K562 (cell line): ENCODE measurements at places on chromosomes 6 and 20. TPM values are rescaled to one million over a fixed set of nuclear protein-coding genes. Genes with fewer than 3 reads are reported as not detected.

The CD93 gene
- polyA plus RNA-seq = 0.03 and 0.08 TPM in 2 replicates

GRCh38 chr6:169978615-169979161 is 227.3 kb downstream of the ERMARD start:
- no peaks in the 10 kb centered on the region for H3K36me3 ChIP-seq
- no peak for DNase-seq
- no peak overlapping the region for H3K27ac ChIP-seq

DNA sequence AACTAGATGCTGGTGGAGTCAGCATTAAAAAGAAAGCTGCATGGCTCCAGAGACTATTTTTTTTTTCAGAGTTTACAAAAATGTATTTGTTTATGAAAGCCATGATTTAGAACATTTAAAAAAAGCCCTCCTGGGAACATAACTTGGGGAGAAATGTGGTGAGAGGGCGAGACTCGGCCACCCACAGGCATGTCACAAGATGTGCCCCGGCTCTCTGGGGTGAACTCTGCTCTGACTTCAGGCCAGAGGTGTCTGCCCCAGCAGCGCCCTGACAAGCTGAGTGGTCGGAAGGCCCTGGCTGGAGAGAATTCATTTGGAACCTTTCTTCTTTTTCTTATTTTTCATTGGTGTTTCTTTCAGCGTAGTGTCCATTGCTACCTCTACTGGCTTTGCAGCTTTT is 21.7 kb upstream of the RFPL4B start:
- DNase-seq = no peak
- H3K4me1 ChIP-seq = no peaks in the 10 kb centered on the region
- H3K36me3 ChIP-seq = no peaks in the 10 kb centered on the region
- H3K27ac ChIP-seq = no peak overlapping the region
- no peak overlapping the region for H3K4me3 ChIP-seq

The KIFC1 gene
- 84.1 and 88.6 TPM in 2 replicates for polyA plus RNA-seq

- no peak overlapping the region for H3K4me3 ChIP-seq
- no peaks in the 10 kb centered on the region for H3K4me1 ChIP-seq
- DNase-seq = no peak
- no peak overlapping the region for H3K27ac ChIP-seq
- H3K27me3 ChIP-seq = peaks cover 32% of the 10 kb centered on the region
Observed at GRCh38 chr6:21383450-21384085, 210.0 kb upstream of the SOX4 start.

The SLC22A7 gene
- not detected in 2 replicates for polyA plus RNA-seq

DNA sequence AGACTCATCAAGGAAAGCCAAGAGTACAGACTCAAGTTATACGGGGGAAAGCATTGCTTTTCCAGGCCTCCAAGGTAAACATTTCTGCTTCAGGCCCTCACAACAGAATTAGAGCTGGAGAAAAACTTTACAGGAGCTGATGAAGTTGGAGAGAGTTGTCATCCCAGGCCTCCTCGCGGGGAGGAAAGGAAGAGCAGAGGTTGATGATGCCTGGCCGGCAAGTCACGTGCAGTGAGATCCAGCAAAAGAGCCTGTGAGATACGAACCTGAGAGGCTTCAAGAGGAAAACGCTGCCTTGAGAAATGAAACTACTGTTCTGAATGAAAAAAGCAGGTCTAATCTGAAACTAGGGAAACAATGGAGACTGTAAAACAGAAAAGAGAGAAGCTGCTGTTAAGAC is 122.9 kb downstream of the FAM120B start:
- H3K36me3 ChIP-seq = no peaks in the 10 kb centered on the region
- peaks cover 42% of the 10 kb centered on the region for H3K27me3 ChIP-seq
- no peaks in the 10 kb centered on the region for H3K4me1 ChIP-seq
- peak; percentile 43 for DNase-seq

DNA sequence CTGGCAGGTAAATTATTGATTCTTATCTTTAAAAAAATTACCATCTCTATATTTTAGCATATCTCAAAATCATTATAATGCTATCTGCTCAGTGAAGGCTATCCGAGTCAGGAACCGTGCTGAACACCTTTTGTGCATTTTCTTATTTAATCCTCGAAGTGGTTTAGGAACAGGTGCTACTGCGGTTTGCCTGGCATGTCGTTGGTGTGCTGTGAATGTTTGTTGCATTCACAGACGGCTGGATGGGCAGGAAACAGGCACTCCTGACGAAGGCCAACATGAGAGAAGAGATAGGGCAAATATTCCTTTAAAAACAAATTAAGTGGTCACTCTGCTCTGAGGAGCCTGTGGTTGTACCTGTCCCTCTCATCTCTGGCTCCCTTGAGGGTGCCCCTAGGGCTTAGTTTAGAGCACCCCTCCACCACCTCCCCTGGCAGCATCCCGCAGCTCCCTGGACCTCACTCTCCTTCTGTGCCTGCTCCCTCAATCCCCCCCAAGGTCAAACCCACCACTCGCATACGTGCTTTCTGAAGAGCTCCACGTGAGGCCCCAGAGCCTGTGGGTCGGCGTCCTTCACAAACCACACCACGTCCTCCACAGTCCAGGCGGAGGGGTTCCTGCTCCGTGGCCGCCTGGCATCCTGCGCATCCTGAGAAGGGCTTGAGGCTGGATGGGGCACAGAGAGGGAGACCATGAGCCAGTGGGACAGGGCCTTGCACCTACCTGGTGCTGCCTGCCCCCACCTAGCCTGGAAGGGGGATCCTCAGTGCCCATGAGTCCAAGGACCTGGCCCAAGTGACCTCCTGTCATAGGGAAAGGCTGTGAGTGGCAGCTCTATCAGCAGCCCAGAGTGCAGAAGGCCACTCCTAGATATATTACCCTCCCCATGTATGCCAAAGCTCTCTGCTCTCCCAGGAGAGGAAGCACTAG is 116.5 kb downstream of the SCML4 start:
- no peak overlapping the region for H3K4me3 ChIP-seq
- H3K36me3 ChIP-seq = no peaks in the 10 kb centered on the region
- H3K4me1 ChIP-seq = no peaks in the 10 kb centered on the region

DNA sequence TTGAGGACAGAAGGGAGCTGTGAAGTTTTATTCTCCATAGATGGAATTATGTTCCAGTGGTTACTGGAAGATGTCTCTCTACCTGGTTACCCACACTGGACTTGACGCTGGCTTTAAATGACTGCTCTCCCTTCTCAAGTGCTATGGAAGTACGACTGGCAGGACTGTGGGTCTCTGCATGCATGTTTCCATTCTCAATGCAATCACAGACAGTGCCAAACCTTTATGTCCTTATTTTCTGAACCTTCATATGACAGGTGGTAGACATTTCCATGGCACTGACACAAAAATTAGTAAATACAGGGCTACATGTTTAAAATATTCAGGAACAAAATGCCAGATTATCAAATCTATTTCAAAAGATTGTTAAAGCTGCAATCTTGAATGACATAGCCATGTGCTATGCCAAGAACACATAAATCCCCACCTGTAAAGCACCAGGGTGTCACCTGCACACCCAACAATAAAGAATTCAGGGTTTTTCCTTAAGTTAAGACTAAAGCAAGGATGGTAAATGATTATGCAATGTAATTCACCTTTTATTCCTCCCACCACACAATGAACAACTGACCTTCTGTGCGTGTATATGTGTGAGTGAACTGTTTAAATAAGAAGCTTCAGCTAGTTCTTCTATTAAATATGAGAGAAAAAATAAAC is 153.3 kb upstream of the ENPP5 start:
- H3K36me3 ChIP-seq = no peaks in the 10 kb centered on the region
- no peak overlapping the region for H3K4me3 ChIP-seq
- no peaks in the 10 kb centered on the region for H3K27me3 ChIP-seq
- DNase-seq = no peak

DNA sequence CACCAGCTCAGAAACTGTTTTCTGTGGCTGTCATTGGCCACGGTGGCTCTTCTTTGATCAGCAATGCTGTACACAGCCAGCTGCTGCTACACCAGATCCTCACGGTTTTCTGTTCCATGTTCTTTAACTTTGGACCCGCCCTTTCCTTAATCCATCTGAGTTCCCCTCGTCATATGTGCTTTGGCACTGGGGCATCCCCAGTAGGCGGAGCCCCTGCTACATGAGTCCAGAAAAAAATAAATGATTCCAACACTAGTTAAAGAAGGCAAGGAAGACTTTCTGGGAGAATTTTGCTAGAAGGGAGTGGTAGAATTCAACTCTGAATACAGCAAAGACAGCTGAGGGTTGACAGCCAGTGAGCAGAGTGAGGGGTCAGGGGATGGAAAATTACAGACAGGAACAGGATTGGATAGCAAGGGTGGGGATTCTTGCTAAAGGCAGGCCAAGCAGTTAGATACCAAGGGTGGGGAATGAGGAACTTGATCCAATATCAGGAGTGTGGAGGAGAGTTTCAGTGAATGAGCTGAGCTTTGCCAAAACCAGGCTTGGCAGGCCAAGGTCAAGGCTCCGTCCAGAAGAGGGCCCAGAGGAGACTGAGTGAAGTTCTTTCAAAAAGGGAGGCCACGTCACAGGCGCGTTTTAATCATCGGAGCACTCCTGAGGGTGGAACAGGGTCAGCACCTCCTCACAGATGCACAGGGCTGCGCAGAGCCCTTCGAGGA is 391.8 kb downstream of the CDH4 start:
- H3K4me3 ChIP-seq = no peak overlapping the region
- H3K27me3 ChIP-seq = peaks cover 5% of the 10 kb centered on the region
- H3K36me3 ChIP-seq = no peaks in the 10 kb centered on the region
- no peak for DNase-seq
- H3K27ac ChIP-seq = no peak overlapping the region

The C20orf144 gene
- polyA plus RNA-seq = 0.16 and 0.23 TPM in 2 replicates
